ENCODE measurements at places on chromosomes 2 and 18.

GRCh38 chr2:206987810-206988209 is 48.5 kb downstream of the CPO start:
- DNase-seq: no peak

GRCh38 chr18:4878480-4878879 is 318.6 kb downstream of the AKAIN1 start:
- no peak for DNase-seq

- DNase-seq: no peak
Observed at GRCh38 chr2:177551989-177552421, 159.4 kb downstream of the AGPS start.

DNA sequence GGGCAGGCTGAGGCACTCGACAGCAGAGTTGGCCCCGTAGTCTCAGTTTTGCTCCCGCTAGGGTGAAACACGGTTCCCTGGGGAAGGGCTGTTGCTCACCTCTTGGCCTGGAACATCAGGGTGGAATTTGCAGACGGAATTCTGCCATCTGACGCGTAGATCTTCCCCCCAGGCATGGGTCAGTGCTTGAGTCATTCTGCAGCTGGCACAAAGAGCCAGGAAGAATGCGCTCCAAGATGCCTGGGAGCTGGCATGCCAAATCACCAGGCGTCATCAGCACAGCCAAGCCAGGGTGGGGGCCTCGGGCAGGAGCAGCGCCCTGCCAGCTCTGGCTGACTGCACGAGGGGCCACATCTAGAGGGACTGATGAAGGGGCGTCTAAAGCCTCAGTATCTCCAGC is 42.7 kb downstream of the ODC1 start:
- DNase-seq: no peak

- no peak for DNase-seq
Observed at GRCh38 chr2:138084206-138084605, 119.9 kb downstream of the HNMT start.

DNA sequence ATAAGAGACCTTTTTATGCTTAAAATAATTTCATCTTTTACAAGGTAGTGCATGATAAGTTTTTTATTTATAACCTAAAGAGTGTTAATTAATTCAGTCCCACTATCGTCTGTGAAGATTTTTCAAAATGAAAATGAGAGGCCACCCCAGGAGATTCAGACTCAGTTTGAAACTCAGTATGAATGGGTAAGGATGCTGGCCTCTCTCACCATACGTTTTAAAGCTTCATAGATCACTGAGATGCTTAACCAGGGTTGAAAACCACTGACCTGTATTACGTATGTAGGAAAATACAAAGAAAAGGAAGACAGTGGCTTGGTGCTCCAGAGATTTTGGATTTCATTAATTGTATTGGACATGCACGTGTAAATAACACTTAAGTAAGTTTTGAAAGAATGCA is 278.7 kb downstream of the FSIP2 start:
- no peak for DNase-seq

DNA sequence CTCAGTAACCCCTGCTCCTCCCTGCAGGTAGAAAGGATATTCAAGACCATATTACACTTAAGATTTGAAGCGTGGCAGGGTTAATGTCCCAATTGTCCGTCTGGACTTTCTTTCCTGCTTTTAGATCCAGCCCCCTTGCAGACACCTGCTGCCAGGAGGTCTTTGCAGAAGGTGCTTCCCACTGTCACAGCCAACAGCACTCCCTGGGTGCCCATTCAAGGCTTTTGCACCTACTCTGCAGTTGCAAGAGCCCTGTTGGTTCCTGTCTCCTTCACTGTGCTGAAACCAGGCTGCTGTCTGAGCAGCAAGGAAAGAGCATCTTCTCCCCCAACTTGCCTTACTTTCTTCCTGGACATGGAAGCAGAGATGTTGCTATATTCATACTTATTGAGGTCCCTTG is 1043.0 kb upstream of the POU3F3 start:
- DNase-seq: no peak

DNA sequence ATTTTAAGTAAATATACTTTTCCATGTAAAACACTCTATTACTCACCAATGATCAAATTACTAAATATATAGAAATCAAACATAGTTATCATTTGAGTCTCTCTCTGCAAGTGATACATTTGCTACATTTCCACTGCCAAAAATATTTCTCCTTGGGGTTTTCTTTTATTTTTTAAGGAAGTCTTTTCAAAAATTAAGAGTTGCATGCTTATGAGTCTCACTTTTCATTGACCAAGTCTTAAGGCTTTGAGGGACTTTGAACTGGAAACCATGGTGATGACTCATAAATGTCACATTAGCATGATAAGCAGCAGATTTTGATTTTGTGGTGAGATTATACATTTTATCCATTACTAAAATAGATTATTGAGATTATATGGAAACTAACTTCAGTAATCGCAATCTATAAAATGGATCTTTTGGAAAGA is 152.9 kb downstream of the FAM124B start:
- DNase-seq: no peak

DNA sequence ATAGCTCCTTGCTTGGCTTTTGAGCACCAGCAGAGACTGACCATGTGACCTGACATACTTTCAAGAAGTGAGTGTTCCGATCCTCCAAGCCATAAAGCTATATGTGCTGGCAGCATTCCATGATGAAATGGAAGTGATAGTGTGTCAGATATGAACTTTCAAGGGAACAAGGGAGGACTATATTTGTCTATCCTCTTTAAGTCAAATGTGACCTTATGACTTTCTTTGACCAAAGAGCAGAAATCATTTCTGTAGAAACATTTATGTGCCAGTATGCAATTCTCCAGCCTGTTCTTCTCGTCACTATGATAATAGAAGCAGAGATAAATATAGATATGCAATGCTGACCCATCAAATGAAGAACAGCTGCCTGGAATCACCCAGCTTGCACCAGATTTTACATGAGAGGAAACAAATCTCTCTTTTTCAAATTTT is 14.4 kb downstream of the HYCC2 start:
- DNase-seq: no peak

- DNase-seq: no peak
Observed at GRCh38 chr18:34322365-34323289, 97.9 kb upstream of the NOL4 start.

DNA sequence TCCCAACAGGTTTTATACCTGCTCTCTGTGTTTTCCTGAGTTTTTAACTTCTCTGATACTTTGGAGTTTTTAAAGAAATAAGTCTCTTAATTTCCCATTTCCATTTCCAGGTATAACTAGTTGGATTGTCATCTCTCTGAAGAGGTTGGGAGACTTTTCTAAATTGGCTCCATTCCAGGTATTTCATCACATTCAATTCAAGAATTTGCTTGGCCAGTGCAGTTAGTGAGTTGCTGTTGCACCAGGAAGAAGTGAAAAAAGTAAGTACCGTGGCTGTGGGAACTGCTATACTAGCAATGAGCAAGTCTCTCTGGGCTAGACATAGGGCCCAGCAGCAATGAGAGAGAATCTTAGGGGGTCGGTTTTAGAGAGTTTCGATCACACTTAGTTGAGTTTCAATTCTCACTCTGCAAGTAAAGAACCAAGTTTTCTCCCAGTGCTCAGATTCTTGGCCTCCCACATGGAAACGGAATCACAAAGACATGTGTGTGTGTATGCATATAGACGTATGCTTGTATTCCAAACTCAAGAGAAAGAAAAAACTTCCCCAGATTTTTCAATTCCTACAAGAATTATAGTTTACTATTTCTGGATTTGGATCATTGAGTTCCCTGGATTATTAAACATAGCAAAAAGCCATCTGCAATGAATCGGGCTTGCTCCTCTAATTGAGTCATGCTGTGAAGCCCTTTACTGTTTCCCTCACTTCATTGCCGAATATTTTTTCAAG is 894.4 kb downstream of the BCL11A start:
- DNase-seq: no peak

- no peak for DNase-seq
Observed at GRCh38 chr18:6236258-6236657, 178.5 kb downstream of the L3MBTL4 start.

DNA sequence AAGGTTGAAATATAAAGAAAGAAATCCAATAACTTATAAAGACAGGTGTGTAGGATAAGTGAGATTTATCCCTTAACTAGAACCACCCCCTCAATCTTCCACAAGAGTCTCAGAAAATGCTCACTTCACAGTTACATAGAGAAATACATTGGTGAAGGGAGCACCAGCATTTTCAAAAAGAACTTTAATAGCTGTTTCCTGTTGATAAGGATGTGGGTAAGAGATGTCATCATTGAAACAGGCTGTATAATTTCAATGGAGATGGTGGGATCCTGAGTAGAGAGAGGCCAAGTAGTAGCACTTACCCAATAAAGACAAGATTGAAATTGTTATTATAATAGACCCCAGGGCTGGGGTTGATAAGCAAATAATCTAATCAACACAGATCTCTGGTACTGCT is 162.2 kb upstream of the TACR1 start:
- no peak for DNase-seq

Measured in stimulated activated naive B cell treated with anti-CD40 and anti-IgM and Interleukin-4, amounts not matched to agents 10 μg/mL and 1 μg/mL and 100 μg/mL, for 72 hours (primary cell).